ENCODE measurements at places on chromosomes 12 and 14. TPM values are rescaled to one million over a fixed set of nuclear protein-coding genes. Genes with fewer than 3 reads are reported as not detected.

DNA sequence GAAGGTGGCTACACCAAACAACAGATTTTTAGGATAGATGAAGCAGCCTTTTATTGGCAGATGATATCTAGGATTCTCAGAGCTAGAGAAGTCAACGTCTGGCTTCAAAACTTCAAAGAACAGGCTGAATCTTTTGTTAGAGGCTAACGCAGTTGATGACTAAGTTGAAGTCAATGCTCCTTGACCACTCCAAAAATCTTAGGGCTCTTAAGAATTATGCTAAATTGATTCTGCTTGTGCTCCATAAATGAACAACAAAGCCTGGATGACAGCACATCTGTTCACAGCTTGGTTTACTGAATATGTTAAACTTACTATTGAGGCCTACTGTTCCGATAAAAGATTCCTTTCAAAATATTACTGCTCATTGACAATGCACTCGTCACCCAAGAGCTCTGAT is 13.0 kb upstream of the CDKN3 start:
- DNase-seq, result no peak

Gene SLC17A8
- polyA plus RNA-seq, result 0.09 TPM

DNA sequence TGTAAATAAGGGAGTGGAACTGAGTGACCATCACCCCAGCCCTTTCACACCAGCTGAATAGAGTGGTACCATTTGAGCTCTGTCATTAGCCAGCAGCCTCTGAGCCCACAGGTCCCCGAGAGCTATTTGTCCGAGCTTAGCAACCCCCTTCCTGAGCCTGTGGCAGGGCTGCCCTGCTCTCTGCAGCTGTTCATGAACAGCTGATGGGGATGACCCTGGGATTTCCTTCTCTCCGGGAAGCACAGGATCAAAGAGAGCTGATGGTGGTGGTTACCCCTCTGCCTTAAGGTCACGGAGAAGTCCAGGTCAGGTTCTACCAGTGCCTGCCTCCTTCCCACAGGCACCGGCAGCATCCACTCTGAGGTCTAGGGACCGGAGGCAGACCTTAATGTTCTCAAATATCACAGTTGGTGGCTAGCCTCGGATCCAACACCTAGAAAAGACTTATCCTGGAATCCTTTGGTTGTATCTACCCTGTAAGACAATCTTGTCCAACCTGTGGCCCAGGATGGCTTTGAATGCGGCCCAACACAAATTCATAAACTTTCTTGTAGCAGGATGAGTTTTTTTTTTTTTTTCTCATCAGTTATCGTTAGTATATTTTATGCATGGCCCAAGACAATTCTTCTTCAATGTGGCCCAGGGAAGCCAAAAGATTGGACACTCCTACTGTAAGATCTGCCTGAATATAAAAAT is 81.1 kb downstream of the ESRRB start:
- no peak for DNase-seq

Gene MOAP1
- polyA plus RNA-seq, result 40.1 TPM

DNA sequence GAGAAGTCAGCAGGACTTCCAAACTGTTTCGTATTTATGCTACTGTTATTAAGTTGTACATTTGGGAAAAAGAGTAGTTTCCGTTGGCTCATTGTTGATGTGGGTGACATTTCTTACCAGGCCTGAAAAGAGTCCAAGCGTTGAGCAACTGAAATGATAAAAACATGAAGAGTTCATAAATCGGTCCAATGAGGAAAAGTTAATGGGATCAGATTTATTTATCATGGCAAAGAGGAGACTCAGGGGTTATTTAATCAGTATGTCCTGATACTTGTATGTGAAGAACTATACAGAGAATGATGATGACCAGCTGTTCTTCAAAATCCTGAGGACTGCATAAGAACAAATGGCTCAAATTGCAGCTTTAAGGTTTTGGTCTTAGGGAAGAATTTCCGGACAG is 7.7 kb downstream of the VRK1 start:
- DNase-seq, result no peak

DNA sequence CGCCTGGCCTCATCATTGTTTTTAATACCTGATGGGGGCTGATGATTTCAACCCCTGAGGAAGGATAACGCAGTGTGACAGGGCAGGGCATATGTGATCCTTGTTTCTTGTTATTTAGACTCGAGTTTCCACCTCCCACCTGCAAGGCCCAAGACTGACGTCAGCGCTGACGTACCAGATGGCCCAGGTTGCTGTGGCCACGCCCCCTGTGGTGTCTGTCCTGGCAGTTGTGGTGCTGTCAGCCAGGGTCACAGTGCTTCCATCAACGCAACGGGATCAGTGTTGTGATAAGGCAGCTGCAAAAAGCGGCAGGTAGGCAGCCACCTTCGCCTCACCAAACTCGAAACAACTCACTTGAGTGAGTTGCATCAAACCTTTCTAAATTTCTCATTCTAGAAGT is 18.4 kb downstream of the DDX51 start:
- DNase-seq, result no peak

GRCh38 chr12:12210983-12211382 is 55.9 kb downstream of the LRP6 start:
- DNase-seq, result no peak

DNA sequence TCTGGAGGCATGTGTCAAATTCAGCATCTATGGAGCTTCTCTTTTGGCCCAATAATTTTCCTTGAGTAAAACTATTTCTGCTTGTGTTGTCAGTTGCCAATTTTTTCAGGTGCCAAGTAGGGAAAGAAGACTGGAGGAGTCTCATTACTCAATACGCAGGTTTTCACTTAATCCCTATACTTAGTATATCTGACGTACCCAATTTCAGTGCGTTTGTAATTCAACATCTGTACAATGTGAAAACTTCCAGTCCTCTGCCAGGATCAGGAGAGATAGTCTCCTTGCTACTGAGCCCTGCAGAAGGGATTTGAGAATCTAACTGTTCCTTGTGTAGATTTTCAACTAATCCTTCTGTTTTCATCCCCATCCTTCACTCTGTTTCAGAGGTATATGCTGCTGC is 5.7 kb upstream of the PAWR start:
- no peak for DNase-seq

- DNase-seq, result no peak
Measured at GRCh38 chr14:46136456-46136855, 515.1 kb downstream of the RPL10L start.

DNA sequence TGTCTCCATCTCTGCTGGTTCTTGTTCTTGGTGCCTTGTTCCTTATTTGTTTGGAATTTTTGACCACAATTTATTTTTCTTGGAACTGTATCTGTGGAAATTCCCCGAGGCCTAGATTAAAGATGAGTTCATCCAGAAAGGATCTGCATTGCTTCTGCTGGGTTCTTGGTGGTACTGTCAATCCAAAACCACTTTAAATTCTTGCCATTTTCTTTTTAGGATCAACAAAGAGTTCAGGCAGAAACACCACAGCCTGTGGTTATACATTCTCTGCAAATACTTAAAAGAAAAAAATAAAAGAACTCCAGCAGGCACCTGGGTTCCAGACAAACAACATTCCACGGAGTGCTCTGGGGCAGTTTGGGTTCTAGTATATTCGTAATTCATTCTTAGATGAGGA is 6.0 kb upstream of the VAMP1 start:
- DNase-seq, result no peak

- no peak for DNase-seq
Measured at GRCh38 chr14:83994020-83994419, 1535.9 kb upstream of the FLRT2 start.

GRCh38 chr14:105313381-105314286 is 914 bp upstream of the PACS2 start:
- DNase-seq, result peak; percentile 29

Gene KRT78
- polyA plus RNA-seq, result not detected

GRCh38 chr14:104887623-104888488 is 22.8 kb downstream of the CEP170B start:
- peak; percentile 32 for DNase-seq

Gene ERBB3
- 31.5 TPM for polyA plus RNA-seq

- no peak for DNase-seq
Measured at GRCh38 chr14:76923431-76924370, 97.5 kb downstream of the LRRC74A start.
